Stimulated activated CD8-positive, alpha-beta memory T cell treated with anti-CD3 and anti-CD28 coated beads, Interleukin-7, amount 100 ng/mL, for 4 hours (primary cell): ENCODE measurements at places on chromosomes 16 and 17.

DNA sequence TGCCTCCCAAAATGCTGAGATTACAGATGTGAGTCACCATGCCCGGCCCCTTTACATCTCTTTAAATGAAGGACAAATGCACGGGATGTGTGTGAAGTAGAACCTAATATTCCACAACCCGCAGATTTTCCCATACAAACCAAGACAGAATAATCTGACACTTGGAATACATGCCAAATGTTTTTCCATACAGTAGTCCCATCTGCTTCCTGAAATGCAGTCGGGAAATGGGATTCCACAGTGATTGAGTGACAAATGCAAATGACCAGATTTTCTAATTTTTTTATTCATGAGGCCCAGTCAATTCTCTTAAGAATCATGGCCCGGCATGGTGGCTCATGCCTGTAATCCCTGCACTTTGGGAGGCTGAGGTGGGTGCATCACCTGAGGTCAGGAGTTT, 6.8 kb upstream of the ZNF200 start:
- no peak for DNase-seq

GRCh38 chr17:58597371-58597770, 82.9 kb upstream of the MTMR4 start:
- no peak for DNase-seq

DNA sequence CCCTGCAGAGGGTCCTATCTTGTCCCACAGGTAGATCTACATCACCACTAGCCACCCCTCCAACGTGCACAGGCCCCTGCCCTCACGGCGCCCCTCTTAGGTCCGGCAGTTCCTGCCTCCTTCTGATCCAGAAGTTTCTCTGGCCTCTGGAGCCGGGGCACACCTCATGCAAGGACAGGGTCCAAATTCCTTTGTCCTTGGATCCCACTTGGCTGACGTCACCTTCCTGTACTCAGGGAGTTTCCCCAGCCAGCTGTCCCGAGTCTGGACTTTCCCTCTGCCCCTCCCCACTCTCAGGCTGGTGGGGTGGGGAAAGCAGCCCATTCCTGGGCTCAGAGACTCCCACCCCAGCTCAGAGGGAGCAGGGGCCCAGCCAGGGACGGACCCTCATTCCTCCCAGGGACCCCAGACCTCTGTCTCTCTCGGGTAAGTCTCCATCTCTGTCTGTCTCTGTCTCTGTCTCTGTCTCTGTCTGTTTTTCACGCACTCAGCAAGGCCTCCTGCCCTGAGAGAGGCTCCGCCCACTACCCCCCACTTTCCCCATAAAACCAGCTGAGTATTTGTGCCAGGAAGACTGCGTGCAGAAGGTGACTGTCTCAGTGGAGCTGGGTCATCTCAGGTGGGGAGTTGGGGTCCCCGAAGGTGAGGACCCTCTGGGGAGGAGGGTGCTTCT, at the start of gene IL32:
IL32 (plus strand) TSS at position 572 of the 673 bp plus-strand sequence. CDS start 172 bp downstream, outside the sequence.
- peak; percentile 64 for DNase-seq

DNA sequence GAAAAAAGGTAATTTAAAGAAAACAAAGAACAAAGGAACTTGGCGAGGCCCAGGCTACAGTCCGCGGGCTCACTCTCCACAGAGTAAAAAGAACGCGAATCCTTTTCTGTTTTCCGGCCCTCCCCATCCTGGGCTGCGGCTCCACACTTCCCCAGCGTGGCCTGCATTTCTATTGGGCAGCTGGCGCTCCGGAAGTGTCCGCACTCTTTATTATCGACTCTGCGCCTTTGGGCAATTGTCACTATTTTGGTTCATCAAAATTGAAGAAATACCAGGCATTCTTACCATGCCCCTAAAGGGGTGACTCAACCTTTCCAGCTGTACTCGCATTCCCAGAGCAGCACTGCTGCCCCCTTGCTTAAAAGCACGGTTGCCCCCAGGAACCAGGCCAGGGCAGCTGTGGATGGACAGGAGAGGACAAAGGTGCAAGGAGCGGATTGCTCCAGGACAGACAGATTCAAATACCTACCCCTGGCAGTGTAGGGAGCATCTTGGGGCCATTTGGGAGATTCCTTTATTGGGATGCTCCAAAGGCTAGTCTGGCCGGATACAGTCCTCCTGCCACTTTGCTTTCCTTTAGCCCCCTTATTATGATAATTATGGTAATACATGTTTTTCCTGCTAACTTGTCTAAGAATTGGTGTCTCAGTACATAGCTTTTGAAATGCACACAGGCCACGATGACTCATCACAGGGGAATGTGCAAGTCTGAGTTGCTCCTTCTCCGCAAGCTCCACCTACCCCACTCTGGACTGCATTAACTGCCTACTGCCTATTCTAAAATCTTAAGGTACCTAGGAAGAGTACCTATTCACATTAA, 985 bp upstream of the SLFN12 start:
- DNase-seq, result peak; percentile 70

DNA sequence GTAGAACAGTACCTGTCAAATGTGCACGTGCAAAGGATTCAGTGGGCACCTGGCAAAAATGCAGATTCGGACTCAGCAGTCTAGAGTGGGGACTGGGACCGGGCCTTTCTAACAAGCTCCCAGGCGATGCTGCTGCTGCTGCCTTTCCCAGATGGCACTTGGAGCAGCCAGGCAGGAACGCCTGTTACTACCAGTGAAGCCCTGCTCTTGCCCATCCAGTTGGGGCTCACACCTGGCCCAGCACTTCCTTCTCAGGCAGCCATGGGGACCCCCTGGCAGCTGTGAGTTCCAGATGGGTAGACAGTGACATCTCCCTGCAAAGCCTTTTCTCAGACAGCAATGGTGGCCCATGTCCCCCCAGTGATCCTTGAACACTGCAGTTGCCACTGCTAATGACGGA, 30.4 kb downstream of the KDM8 start:
- DNase-seq, result no peak

GRCh38 chr17:77160875-77161530, 20.2 kb downstream of the SEC14L1 start:
- no peak for DNase-seq
